ENCODE measurements at places on chromosomes 3 and 15.
A peak's percentile ranks its signal among the peaks of the same experiment; 100 is the strongest.

DNA sequence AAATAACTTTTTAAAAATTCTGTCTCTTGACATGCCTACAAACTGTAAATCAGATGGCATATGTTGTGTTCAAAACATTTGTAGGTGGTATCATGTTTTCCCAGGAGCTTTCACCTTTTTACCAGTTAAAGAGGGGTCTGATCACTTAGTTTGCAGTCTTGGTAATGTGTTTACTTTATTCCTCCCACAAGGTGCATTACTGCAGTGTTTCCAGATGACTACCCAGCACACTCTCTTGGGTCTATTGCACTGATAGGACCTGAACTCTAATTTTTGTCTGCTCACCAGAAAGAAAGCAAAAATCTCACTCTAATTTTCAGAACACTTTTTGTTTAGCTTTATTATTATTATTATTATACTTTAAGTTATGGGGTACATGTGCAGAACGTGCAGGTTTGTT is 734.1 kb downstream of the GBE1 start:
- H3K27me3 ChIP-seq, result no peaks in the 10 kb centered on the region
- H3K27ac ChIP-seq, result no peak overlapping the region
- H3K36me3 ChIP-seq, result no peaks in the 10 kb centered on the region
- H3K4me1 ChIP-seq, result no peaks in the 10 kb centered on the region
- H3K4me3 ChIP-seq, result no peak overlapping the region

DNA sequence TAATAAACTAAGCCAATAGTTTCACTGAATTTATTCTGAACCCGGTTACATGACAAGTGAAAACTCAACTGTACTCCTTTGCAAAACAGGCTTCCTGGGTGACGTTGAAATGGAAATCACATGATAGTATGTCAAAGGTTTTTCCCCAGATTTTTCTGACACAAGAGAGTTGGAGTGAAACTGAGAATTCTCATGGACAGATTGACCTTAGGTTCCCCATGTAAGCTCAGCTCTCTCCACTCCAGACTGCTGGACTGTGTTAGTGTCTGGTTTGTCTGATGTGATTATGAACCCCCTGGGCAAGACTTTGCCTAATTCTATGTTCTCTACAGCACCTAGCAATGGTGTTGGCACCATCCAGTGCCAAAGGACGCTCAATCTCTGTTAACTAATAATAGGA is 219.7 kb upstream of the COL8A1 start:
- H3K27me3 ChIP-seq, result no peaks in the 10 kb centered on the region
- H3K36me3 ChIP-seq, result no peaks in the 10 kb centered on the region
- no peaks in the 10 kb centered on the region for H3K4me1 ChIP-seq

DNA sequence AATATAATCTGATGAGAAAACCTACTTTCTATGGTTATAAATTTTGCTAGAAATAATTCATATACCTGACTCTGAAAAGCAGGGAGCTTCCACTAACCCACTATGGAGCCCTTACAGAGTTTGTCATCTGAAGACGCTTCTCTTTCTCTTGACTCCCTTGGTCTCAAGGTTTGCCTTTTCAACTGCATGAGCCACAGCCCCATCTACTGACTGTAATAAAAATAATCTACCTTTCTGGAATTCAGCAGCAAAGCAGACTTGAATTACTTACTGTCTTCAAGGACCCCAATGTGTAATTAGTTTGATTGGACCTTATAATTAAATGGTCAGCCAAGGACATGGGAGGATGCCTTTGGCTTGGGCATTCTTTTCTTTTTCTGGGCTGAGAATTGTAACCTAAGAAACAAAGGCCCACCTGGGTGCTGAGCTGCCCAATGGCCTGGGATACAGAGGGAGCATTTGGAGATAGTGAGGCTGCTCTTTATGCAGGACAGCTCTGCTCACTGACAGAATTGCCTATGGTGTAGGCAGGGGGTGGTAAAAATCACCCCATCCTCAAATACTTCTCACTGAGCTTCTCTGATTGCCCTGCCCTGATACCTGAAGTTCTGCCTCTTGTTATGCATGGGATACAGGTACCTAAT is 178.6 kb upstream of the TRIM42 start:
- DNase-seq, result no peak
- no peaks in the 10 kb centered on the region for H3K36me3 ChIP-seq
- H3K27me3 ChIP-seq, result no peaks in the 10 kb centered on the region
- H3K4me1 ChIP-seq, result no peaks in the 10 kb centered on the region
- no peak overlapping the region for H3K27ac ChIP-seq

DNA sequence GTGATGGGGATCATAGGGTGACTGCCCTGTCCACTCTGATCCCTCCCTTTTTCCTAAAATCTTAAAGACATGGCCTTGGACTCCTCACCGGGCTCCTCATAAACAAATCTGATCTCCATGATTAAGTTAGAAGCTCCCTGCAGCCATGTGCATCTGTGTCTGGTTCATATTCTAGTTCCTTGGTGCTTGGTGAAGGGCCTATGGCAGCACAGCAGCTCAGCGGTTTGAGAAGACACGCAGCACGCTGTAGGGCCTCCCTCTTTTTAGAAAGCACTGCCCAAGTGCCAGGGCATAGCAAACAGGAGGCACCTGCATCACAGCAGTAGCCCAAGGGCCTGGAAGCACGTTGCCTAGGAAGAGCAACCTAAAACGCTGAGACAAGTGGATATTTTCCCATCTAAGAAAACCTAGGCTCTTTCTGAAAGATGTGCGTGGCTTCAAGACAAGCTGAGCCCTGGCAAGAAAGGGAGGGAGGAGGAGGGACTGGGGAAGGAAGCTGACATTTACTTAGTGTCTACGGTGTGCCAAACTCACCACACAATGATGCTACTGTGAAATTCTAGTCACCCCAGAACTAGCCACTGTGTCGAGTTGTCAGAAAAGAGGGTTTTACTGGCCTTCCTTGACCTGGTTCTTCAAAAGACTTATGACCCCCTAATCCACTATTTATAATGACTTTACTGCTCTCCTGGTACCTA is 14.9 kb upstream of the ULK3 start:
- H3K27me3 ChIP-seq, result no peaks in the 10 kb centered on the region
- H3K27ac ChIP-seq, result peak overlapping the region; percentile 72

DNA sequence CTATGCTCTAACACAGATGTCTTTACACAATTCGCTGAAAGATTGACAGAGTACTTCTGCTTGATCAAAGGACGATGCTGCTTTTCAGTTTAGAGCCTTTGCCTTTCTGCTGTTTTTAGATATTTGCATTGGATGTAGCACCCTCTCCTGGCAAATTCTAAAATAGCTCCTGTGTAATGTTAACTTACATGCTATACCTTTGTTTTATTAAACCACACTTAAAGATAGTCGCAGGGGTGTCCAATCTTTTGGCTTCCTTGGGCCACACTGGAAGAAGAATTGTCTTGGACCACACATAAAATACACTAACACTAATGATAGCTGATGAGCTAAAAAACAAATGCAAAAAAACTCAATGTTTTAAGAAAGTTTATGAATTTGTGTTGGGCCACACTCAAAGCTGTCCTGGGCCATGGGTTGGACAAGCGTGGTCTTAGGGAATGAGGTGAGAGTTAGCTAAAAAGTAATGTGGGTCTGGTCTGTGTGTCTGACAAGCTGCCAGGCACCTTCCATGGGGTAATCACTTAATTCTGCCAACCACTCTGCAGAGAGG is 62.9 kb downstream of the ATG7 start:
- H3K27me3 ChIP-seq, result no peaks in the 10 kb centered on the region
- H3K4me1 ChIP-seq, result no peaks in the 10 kb centered on the region
- peak; percentile 21 for DNase-seq
- H3K36me3 ChIP-seq, result peaks cover 6% of the 10 kb centered on the region

DNA sequence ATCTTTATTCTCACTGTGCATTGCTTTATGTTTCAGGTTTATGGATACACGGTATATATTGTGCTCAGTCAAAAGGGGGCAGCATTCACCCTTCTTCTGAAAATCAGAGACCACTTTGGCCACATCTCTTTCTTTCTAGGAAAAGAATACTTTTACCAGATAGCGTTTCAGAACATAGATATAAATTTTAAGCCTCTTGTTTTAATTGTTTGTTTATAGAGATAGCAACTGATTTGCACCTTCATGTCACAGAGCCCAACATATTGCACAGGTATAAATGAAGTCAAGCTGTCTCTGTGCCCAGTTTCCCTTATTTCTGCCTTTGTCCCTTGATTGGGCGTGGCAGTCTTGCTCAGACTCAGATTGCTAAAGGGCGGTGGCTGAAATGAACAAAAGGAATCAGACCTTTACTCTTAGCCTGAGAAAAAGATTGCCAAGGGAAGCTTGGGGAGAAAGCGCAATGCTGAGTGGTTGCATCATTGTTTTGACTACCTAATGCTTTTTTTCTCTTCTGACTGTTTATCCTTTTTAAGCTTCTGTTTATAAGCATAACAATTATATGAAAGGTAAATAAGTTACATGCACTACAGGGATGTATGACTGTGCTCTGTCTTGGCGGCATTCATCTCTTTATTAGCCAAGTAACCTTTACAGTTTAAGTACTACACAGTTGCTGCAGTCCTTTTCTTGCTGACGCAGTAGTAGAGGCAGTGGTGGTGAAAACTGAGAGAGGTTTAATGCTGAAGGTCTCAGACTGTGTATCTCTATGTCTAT is 70.8 kb upstream of the ZBTB20 start:
- no peaks in the 10 kb centered on the region for H3K4me1 ChIP-seq
- H3K4me3 ChIP-seq, result no peak overlapping the region
- H3K27me3 ChIP-seq, result peaks cover 17% of the 10 kb centered on the region
- no peak overlapping the region for H3K27ac ChIP-seq
- no peak for DNase-seq

GRCh38 chr3:59273976-59274375 is 224.2 kb upstream of the CFAP20DC start:
- H3K27ac ChIP-seq, result no peak overlapping the region
- no peaks in the 10 kb centered on the region for H3K4me1 ChIP-seq
- no peak for DNase-seq
- no peaks in the 10 kb centered on the region for H3K27me3 ChIP-seq
- H3K4me3 ChIP-seq, result no peak overlapping the region

GRCh38 chr3:15023719-15024118 is 41.4 kb downstream of the MRPS25 start:
- no peaks in the 10 kb centered on the region for H3K27me3 ChIP-seq
- no peak overlapping the region for H3K27ac ChIP-seq
- DNase-seq, result no peak
- peaks cover 44% of the 10 kb centered on the region for H3K36me3 ChIP-seq

GRCh38 chr3:73500321-73500720 is 124.4 kb downstream of the PDZRN3 start:
- no peaks in the 10 kb centered on the region for H3K36me3 ChIP-seq
- DNase-seq, result no peak
- no peaks in the 10 kb centered on the region for H3K4me1 ChIP-seq
- H3K4me3 ChIP-seq, result no peak overlapping the region
- H3K27me3 ChIP-seq, result peaks cover 13% of the 10 kb centered on the region
- H3K27ac ChIP-seq, result no peak overlapping the region

- H3K36me3 ChIP-seq, result no peaks in the 10 kb centered on the region
- no peak overlapping the region for H3K27ac ChIP-seq
- H3K4me3 ChIP-seq, result no peak overlapping the region
- H3K4me1 ChIP-seq, result no peaks in the 10 kb centered on the region
- no peak for DNase-seq
Measured at GRCh38 chr3:140756240-140757016, 78.6 kb downstream of the TRIM42 start.

DNA sequence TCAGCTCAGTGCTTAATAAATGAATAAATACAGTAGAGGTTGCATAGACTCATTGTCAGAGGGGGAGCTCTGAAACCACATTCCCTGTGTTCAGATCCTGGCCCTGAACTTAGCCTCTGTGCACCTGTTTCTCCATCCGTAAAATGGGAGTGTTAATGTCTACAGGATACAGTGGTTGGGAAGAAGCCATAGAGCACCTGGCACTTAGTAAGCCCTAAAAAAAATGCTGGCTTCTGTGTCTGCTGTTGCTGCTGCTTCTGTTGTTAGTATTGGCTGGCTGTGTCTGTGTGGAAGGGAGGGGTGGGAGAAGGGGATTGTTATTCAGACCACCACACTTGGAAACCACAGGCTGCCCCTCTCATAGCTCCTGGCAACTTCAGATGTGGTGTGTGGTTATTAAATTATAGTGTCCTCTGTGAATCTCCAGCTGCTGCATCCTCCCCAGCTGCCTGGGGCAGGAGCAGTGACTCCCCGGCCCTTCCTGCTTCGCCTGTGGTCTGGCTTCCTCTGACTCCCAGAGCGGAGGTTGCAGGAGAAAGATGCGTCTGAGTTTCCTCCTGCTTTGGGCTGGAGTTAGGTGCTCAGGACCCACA is 31.0 kb downstream of the FGD5 start:
- peaks cover 78% of the 10 kb centered on the region for H3K27me3 ChIP-seq
- H3K4me3 ChIP-seq, result no peak overlapping the region
- H3K36me3 ChIP-seq, result peaks cover 2% of the 10 kb centered on the region
- DNase-seq, result no peak

- H3K4me3 ChIP-seq, result no peak overlapping the region
- DNase-seq, result no peak
- no peaks in the 10 kb centered on the region for H3K27me3 ChIP-seq
- H3K36me3 ChIP-seq, result peaks cover 43% of the 10 kb centered on the region
- H3K27ac ChIP-seq, result no peak overlapping the region
- H3K4me1 ChIP-seq, result no peaks in the 10 kb centered on the region
Measured at GRCh38 chr3:37054370-37054769, 61.1 kb downstream of the MLH1 start.

- no peaks in the 10 kb centered on the region for H3K4me1 ChIP-seq
- no peak overlapping the region for H3K27ac ChIP-seq
- peaks cover 2% of the 10 kb centered on the region for H3K36me3 ChIP-seq
- DNase-seq, result no peak
- H3K27me3 ChIP-seq, result no peaks in the 10 kb centered on the region
Measured at GRCh38 chr3:7693976-7694375, 807.6 kb upstream of the LMCD1 start.

- H3K27me3 ChIP-seq, result peaks cover 12% of the 10 kb centered on the region
- no peaks in the 10 kb centered on the region for H3K36me3 ChIP-seq
- H3K27ac ChIP-seq, result no peak overlapping the region
Measured at GRCh38 chr15:56758770-56759449, 25.6 kb upstream of the ZNF280D start.

DNA sequence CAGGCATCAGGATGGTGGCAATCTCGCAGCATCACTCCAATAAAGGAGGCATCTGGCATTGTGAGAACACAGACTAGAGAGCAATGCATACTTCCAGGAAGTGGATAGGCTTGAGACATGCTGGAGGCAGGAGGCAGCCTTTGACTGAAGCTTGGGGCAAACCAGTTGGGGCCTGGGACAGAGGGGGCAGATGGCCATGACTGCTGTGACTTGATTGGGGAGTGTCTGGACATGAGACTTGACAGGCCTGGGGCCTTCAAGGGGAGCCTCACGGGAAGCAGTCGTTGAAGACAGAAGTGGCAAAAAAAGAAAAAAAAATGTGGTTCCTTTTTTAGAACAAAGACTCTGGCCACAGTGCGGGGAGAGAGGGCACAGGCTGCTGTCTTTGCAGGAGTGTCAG is 44.7 kb upstream of the CHRNA7 start:
- DNase-seq, result no peak
- peaks cover 6% of the 10 kb centered on the region for H3K4me1 ChIP-seq
- no peaks in the 10 kb centered on the region for H3K36me3 ChIP-seq

DNA sequence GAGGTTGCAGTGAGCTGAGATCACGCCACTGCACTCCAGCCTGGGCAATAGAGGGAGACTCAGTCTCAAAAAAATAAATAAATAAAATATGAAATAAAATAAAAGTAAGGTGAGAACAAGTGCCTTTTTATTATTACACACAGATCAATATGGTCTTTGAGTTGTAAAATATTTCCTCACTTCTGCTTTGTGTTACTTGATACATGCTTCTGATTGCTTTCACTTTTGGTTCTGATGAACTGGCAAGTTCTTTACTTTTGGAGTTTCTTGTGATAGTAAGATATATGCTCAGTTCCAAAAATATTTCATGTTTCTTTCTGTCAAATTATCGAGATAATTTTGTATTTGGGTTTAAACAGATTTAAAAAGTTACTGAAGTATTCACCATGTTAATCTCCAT is 16.6 kb upstream of the GYG1 start:
- no peak overlapping the region for H3K4me3 ChIP-seq
- peaks cover 8% of the 10 kb centered on the region for H3K27me3 ChIP-seq
- peaks cover 1% of the 10 kb centered on the region for H3K36me3 ChIP-seq
- H3K4me1 ChIP-seq, result no peaks in the 10 kb centered on the region
- H3K27ac ChIP-seq, result no peak overlapping the region

All from central memory CD8-positive, alpha-beta T cell (primary cell).